ENCODE measurements at places on chromosomes 4 and X.
A peak's percentile ranks its signal among the peaks of the same experiment; 100 is the strongest.

GRCh38 chr4:163618845-163619244, 124.4 kb downstream of the TMA16 start:
- DNase-seq: no peak

- no peak for DNase-seq
Measured at GRCh38 chr4:24010994-24011393, 121.1 kb upstream of the PPARGC1A start.

DNA sequence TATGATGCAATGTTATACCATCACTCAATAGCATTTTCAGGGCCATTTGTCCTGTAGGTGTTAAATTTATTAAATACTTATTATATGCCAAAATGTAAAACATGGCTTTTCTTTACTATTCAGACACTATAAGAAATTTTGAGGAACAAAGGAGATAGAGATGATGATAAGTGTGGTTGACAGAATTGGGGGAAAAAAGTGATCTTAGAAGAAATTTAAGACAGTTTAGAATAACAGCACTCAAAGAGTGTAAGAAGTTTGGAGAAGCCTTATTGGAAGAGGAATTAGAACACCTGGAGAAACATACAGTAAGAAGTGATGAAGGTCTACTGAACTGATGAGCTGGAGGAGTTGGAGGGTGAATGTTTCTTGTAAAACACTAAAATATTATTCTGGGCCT, 12.8 kb upstream of the AFP start:
- DNase-seq: no peak

- no peak for DNase-seq
Measured at GRCh38 chrX:136684120-136684519, 36.2 kb downstream of the CD40LG start.

DNA sequence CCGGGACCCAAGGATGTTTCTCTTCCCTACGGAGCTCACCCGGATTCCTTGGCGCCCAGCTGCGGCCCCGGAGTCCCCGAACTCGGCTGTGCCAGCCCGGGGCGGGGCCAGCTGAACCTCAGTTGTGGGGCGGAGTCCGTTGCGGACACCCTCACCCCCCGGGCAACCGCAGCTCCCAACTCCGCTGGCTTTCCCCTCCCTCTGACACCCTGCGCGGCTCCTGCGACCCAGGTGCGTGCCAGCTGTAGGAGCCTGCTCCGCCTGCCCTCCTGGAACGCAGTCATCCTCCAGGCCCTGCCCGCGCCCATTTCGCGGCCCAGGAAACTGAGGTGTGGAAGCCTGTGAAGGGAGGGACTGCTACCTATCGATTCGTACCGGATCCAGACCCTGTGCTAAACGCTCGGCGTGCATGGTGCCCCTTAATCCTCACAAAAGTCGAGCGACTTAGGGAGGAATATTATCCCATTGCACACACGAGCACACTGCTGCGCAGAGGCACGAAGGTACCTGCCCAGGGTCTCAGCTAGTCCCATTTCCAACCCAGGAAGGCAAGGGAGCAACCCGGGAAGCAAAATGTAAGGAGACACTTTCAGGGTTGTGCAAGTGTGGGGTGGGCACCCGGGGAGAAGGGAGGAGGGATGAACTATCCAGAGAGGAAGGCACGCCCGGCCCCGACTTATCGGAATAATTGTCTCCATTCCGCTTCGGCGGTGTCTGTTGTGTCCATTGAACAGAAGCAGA, 12.3 kb downstream of the MSX1 start:
- DNase-seq: no peak

DNA sequence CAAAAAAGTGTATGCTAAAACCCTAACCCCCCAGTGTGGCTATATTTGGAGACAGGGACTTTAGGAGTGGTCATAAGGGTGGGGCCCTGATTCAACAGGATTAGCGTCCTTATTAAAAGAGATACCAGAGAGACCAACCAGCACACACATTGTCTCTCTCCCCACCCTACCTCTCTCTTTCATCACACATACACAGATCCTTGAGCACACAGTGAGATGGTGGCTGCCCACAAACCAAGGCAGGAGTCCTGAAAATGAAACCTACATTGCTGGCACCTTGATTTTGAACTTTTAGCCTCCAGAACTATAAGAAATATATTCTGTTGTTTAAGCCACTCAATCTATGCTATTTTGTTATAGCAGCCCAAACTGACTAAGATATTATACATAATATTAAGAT, 224.2 kb downstream of the KDR start:
- no peak for DNase-seq

- DNase-seq: no peak
Measured at GRCh38 chr4:113962016-113962347, 17.5 kb downstream of the ARSJ start.

DNA sequence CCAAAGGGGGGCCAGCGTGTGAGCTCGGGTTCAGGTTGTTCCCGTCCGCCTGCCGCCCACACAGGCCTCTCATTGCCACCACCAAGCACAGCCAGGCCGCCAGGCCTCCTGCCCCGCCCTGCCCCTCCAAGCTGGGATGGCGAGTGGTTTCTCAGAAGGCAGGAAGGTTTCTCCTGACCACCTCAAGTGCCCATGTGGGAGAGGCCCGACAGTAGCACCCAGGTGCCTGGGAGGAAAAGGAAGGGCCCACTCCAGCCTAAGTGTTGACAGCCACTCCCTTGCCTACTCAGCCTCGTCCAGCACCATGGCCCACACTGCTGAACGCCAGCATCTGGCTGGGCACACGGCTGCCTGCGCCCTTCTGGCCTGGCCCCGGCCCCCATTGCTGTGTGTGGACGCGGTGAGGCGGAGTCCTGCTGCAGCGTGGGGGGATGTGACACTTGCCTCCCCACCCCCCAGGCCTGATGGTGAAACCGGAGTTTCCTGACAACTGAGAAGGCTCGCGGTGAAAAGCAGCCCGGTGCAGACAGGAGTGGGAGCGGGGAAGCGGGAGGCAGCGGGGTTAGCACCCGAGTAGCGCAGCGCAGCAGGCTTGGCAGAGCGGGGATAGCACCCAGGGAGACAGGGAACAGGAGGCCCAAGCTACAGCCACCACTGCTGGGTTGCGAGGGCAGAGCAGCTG, 19.2 kb downstream of the FLNA start:
- DNase-seq: peak; percentile 85

GRCh38 chr4:83360018-83360417, 25.4 kb upstream of the HPSE start:
- no peak for DNase-seq

- DNase-seq: no peak
Measured at GRCh38 chr4:83207497-83208101, 77.0 kb downstream of the COQ2 start.

GRCh38 chrX:101062176-101062575, 10.3 kb upstream of the TRMT2B start:
- DNase-seq: no peak

DNA sequence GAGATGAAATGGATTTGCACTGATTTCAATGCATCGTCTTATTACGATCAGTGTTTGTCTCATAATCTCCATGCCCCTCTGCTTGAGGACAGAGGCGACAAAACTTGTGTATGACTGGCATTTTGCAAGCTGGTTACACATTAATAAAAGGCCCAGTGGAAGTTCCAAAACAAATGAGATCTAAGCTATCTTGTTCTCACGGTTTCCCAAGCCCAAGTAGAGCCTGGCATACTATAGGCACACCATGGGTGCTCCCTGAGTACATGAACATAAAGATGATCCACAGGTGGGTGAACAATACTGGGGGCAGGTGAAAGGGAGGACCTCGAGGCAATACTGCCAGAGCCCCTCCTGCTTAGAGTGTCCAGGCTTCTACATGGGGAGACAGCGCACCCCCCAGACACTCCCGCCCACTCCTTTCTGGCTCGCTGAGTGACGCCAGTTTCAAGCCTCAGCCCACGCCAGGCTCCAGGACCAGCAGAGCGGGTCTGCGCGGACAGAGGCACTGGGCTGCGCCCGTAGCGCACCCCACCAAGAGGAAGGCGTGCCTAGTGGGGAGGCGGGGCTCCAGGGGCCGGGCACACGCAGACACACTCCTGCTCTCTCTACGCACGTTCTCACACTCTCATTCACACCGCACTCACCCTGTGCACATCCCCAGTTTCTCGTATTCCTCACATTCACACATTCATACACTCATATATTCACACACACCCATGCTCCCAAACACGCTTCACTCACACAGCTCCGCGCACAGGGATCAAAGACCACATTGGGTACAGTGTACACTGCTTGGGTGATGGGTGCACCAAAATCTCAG, 8.9 kb upstream of the GSX2 start:
- peak; percentile 57 for DNase-seq

GRCh38 chrX:48761674-48762471, at the start of gene GLOD5:
Gene GLOD5 (plus strand): TSS chrX:48761747. CDS start chrX:48761791, 44 bp downstream.
- DNase-seq: peak; percentile 72

GRCh38 chr4:109213056-109213455, 89.4 kb downstream of the COL25A1 start:
- DNase-seq: no peak

DNA sequence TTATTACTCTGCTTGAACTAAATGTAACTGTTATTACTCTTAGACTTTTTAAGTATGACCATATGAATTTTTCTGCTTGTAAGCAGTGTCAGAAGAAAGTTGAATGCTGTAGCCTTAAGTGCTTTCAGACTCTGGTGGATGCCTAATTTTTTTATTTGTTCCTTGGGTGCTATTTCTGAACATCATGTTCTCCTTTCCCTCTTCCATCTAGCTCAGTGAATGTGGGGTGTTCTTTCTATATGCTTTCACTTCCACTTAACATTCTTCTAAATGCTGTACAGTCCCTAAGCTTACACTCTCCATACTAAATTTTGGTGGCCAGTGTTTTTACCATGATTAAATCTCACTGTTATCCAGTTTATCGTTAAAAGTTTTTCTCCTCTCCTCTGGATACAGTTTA, 3.6 kb downstream of the DCK start:
- no peak for DNase-seq

DNA sequence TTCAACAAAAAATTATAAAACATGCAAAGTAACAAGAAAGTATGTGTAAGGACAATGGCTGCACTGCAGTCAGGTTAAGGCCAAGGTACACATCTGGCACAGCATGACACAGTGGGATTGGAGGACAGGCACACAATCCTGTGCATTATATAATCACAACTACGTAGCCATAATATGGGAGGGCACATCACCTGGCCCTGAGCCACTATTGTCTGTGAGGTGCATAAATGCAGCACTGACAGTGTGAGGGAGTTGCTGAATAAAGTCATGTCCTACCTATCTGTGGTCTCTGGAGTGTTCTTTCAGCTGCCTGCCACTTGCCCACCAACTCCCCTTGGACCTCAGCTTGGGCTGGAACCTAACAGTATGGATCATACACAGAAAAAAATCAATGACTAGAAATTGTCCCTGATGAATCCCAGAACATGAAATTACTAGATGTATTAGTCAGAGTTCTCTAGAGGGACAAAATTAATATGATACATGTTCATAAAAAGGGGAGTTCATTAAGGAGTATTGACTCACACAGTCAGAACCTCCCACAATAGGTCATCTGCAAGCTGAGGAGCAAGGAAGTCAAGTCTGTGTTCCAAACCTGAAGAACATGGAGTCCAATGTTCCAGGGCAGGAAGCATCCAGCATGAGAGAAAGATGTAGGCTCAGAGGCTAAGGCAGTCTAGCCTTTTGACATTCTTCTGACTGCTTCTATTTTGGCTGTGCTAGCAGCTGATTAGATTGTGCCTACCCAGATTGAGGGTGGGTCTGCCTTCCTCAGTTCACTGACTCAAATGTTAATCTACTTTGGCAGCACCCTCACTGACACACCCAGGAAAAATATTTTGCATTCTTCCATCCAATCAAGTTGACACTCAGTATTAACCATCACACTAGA, 46.4 kb upstream of the KCTD8 start:
- DNase-seq: no peak

- DNase-seq: no peak
Measured at GRCh38 chr4:76697129-76697803, 200.7 kb downstream of the SOWAHB start.

DNA sequence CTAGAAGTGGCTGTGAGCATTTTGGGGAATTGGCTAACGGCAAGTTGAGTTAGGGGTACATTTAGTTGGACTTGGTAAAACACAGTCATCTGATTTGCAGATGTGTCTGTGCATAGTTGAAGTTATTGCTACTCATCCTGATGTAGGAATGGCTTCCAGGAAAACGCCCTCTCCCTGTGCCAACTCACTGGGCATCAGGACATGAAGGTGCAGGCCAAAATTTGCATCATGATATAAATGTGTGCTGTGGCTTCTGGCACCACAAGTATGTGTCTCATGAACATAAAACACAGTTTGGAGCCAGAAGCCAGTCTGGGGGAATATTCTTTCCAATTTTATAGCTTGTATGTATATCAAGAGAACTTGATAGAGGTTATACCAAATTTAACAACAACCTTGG, 54.2 kb upstream of the CBR4 start:
- no peak for DNase-seq

DNA sequence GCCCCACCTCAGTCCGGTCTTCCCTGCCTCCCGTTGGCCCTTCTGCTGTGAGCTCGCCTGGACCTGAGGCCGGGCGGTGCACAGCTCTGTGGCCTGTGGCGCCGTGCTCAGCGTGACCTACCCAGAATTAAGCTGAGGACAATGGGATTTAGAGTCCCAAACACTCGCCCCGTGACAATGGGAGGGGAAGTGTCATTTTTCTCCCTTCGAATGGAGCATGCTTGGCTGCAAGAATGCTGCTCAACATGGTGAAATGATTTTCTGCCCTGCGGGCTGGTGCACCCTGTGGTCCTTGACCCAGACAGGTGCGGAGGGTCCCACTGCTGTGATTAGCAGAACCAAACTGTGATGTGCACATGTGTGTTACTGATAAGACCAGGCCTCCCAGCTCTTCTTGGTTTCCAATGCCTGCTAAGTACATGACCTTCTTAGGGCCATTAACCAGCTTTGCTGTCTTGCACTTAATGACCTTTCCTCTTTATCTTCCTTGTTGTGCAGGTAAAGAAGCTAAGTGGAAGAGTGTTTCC, 772 bp downstream of the EOLA1 start:
- DNase-seq: no peak

- DNase-seq: no peak
Measured at GRCh38 chr4:132238697-132239096, 910.4 kb upstream of the PCDH10 start.

- DNase-seq: no peak
Measured at GRCh38 chr4:29558789-29559188, 1161.4 kb upstream of the PCDH7 start.

DNA sequence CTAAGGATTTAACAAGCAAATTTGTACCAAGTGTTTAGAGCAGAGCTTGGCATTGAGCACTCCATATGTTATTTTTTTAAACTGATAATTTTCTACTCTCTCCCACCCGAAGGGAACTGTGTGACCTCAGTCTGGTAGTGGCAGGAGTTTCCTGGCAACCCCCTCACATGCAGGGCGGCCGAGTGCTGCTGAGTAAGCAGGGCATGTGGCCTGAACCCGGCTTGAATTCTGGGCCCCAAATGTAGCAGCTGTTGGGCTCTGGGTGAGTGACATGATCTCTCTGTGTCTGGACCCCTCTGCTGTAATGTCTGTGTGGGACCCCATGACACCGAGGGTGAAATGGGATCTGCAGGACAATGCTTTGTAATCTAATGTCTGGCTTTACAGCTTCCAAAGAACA, 13.6 kb upstream of the C4orf50 start:
- DNase-seq: no peak

DNA sequence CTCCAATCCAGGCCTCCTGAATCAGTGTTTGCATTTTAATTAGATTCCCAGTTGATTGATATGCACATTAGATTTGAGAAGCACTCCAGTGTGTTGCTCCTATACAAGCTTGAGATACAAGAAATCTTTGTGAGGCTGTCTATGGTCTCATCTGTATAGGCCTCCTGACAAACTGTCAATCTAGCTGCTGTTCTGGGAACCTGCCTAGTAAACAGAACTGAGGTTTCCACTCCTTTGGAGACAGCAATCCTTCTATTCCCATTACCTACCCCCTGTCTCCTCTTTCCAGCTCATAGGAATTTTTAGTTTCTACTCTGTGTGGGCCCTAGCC, 306.1 kb upstream of the EMCN start:
- no peak for DNase-seq

- DNase-seq: no peak
Measured at GRCh38 chr4:118703118-118703517, 17.9 kb downstream of the METTL14 start.
